ENCODE measurements at places on chromosomes 2 and 18.

- DNase-seq: no peak
These were observed 69.0 kb downstream of the ST6GAL2 start for GRCh38 chr2:106816974-106817373.

GRCh38 chr2:78839259-78839658 lies 186.2 kb upstream of the REG3G start:
- DNase-seq: no peak

DNA sequence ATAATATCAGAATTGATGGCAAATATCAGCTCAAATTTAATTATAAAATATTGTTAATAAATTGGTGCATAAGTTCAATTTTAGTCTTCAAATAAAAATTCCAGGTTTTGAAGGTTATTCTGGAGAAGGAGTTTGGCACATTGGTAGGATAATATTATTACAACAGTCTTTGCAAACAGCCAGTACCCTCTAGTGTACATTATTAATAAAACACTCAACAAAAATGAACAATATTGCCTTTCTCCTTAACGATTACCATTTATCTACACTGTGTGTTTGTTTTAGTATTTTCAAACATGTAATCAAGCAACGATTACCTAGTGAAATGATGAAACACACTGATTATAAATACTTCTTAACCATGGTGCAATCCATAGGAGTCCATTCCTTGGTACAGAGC lies 334.0 kb upstream of the FSIP2 start:
- no peak for DNase-seq

DNA sequence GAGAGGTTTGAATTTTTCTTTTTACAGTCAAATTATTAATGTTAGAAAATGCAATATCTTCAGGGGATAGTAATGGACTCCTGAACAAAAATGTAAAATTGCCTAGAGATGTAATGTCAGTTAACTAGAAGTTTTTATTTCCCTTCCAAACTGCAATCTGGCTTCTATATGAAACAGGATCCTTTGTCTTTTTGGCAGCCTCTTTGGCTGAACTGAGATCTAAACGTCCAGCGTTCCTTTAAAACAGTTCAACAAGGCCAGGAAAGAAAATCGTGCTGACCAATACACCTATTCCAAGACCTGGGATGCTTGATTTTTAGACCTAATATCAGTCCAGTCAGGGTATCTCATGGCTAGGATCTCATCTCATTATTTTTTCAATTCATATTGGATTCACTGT lies 245.5 kb downstream of the FIGN start:
- DNase-seq: no peak

DNA sequence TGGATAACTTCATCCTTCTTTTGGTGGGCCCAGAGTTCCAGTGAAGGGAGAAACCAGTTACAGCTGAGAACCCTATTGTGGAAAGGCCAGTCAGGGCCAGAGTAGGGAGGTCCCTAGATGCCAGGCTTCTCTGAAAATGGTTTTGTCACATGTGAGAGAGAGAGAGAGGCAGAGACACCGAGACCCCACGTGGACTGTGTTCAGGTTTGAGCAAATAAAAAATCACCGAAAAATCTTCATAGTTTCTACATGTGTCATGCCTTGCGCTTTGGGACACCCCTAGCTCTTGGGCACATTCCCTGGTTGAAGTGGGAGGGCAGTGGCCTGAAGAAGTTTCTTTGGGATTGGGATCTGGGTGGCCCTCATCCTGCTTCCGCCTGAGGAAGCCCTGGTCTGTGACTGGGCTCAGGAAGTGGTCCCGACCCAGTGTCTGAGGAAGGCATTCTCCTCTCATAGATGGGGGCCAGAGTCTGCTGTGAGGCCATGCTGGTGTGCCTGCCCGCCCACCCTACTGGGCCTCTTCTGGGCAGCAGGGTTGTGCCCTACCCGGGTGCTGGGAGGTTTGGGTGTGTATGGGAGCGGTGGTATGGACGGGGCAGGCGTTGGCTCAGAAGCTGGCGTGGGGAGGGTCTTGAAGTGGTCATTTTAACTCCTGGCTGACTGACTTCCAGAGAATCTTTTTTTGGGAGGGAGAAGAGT lies 16.1 kb downstream of the NCK2 start:
- DNase-seq: no peak

DNA sequence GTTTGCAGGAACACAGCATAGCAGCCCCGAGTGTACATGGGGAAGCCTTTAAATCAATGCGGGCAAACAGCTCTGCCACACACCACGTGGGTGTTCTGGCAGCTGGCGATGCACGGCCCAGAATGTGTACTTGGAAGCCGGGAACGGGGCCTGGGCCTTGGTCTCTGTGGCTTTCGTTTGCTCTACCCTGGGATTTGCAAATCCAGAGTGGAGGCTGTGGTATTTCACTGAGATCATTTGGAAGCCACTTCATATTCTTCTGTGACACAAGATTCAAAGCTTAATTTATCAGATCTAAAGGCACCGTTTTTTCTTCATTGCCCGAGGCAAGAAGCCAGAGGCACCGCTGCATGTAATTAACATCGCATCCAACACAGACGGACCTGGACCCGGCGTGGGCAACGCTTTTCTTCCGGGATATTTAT lies 246.3 kb upstream of the MYT1L start:
- DNase-seq: no peak

DNA sequence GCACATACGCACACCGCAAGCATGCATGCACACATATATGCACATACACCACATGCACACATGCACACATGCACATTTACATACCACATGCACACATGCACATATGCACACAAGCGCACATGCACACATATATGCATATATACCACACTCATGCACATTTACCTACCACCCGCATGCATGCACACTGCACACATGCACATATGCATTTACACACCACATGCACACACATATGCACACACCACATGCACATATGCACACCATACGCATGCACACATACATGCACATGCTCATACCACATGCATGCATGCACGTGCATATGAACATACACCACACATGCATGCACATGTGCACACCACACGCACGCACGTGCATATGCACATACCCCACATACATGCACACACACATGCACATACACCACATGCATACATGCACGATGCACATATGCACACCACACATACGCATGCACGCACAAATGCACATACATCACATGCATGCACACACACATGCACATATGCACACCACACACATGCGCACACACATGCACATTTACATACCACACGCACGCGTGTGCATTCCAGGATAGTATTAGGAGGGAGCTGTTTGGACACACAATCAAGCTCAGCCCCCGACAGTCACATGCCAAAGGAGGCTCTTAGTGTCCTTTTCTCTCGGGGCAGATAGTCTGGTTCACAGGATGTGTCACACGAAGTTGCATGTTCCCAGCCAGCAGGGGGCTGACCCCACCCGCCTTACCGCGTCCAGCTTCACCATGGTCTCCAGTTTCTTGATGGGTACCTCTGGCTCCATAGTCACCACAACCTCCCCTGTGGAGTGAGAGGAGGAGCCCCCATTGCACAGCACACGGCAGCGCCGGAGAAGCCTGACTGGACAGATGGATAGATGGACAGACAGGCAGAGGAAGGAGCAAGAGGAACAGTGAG lies 5.9 kb downstream of the OTOF start:
- DNase-seq: no peak

DNA sequence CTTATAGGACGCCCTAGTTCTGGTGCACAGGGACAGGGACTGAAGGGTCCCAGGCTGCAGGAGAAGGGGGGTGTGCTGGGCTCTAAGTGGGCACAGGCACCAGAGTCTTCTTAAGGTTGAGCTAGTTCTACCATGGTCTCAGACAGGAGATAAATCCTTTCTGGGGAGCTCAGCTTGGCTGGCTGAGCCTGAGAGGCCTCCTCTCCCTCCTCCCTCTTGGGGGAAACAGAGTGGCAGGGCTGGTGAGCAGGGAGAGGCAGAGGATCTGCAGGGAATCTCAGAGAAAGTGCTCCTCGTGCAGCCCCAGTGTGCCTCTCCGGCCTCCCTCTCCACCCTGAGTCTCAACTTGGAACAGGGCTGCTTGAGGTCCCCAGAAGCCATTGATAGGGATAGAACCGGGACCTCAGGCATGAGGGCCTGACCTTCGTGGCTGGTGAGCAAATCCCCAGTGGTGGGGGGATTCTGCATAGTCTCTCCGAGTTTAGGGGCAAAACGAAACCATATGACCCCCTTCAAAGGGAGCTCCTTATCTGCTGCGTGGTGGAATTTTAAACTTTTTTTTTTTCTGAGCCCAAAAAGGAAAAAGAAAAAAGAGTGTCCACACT lies 2.0 kb downstream of the GDF7 start:
- no peak for DNase-seq

DNA sequence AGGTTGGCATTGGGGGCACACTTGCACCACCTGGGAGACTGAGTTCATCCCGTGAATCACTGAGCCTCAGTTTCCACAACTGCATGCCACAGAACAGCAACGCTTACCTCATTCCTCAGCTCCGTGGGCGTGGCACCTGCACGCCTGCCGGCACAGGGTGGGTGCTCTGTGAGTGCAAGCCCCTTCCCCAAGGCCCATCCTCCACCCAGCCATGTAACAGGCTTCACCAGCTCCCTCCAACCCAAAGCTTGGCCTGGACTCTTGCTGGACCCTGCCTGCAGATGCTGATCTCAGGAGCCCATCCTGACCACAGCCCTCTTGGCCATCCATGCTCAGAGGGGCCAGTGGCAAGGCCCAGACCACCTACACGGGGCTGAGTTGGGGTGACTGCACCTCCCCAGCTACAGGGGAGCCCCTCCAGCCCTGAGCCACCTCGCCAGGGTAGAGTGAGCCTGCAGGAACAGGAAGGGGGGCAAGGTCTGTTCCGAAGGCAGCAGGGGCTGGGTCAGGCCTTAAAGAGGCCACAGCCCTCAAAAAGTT lies 1.8 kb downstream of the PRLH start:
- DNase-seq: no peak

- peak; percentile 88 for DNase-seq
These were observed 60.1 kb downstream of the MOB4 start for GRCh38 chr2:197575987-197576386.

- no peak for DNase-seq
These were observed 124.5 kb upstream of the CCDC150 start for GRCh38 chr2:196515051-196515450.

Data from MCF 10A (cell line).